ENCODE measurements at places on chromosomes 1 and 21.

DNA sequence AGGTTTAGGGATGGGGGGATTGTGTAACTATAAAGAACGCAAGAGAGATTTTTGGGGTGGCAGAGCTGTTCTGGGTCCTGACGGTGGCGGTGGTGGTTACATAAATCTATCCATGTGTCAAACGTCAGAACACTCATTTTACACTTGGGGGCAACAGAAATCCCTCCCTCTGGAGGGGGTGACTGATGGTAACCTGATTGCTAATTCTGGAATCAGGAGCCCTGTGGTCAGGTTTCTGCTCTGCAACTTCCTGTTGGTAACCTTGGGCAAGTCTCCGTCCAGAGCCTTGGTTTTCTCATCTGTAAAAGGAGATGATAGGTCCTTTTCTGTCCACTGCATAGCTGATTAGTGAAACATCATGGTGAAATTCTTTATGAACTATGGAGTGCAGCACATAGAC, 40.9 kb downstream of the ALPL start:
- peak; percentile 68 for DNase-seq

- DNase-seq: no peak
Observed at GRCh38 chr1:5225707-5226704, 571.6 kb downstream of the AJAP1 start.

DNA sequence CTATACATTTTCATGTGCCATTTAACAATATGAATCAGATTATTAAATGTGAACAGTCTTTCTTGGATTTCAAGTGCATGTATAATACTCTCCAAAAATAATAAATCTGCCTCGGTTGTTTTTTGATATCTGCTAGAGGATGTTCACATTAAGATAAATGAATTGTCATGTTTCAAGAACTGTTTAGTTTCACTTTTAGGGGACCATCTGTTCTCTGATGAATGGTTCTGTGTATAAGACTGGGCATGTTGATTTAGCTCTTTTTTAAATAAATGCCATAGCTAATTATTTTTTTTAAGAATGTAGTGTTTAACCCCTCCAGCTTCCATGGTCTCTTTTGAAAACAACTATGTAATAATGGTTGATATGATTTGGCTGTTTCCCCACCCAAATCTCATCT, 1245.1 kb upstream of the ADGRL4 start:
- DNase-seq: no peak

GRCh38 chr1:31111290-31111951, 45.9 kb upstream of the PUM1 start:
- DNase-seq: peak; percentile 61

- peak; percentile 78 for DNase-seq
Observed at GRCh38 chr21:46286648-46287002, 483 bp downstream of the YBEY start.
